ENCODE measurements at places on chromosomes 5 and 9.

DNA sequence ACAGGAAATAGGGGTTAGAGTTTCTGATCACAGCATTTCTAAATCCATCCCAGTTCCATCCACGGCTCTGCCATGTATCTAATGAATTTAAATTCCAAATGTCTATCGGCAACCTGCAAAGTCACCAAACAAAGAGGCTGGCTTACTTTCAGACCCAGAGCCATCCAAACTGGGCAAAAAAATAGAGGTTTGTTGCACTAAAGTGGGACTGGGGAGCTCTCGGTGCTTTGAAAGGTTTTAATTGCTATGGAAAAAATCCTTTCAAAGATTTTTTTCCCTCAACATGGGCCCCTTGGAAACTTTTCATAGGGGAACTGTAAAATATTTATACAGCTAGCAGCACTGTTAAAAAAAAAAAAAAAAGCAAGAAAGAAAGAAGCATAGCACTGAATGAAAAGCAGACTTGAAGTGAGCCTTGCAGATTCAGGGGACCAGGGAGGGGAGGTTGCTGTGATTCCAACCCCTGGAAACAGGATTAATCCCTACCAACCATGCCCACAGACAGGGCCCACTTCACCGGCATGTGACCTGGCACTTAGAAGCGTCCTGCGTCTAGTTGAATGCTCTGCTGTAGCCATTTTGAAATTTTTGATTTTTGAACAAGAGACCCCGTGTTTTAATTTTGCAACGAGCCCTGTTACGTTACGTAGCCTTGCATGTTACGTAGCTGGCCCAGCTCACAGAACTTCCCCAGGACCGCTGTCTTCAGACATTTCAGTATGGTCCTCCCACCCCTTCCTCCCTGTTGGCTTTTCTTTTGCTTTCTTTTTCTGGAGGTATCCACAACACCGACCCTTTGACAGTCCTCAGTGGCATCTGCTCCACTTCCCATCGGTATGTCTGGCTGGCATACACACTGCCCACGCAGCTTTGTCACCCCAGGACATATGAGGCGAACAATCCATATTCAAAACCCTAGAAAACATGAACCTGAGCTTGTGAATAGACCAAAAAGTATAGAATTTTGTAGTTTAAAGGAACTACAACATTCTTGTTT lies 105.3 kb upstream of the NFIB start:
- no peak for DNase-seq

GRCh38 chr5:139901986-139902385 lies 106.4 kb downstream of the PSD2 start:
- no peak for DNase-seq

DNA sequence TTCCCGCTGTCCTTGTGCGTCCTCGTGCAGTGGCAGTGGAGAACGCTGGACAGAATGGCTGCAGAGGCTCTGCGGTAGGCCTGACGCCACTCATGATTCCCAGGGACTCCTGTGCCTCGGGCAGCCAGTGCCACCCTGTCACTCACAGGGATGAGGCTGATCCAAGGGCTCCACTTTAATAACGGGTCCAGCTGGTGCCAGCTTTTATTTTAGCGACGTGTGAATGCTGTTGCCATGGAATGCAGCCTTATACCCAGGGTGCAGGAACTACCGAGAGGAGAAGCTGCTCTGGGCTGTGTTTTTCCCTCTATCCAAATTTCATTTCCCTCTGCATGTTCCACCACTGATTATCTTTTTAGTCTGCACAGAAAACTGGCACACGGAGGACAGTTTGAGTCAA lies 15.8 kb upstream of the NTNG2 start:
- no peak for DNase-seq

- DNase-seq = no peak
Observed at GRCh38 chr5:81140943-81141342, 92.2 kb upstream of the CKMT2 start.

GRCh38 chr9:114930056-114930812 lies at the start of gene TNFSF8:
Gene TNFSF8, minus strand, starts transcription at chr9:114930591. Its CDS starts 288 bp downstream, at chr9:114930303.
- DNase-seq = peak; percentile 65

GRCh38 chr5:78886341-78887230 lies 98.5 kb downstream of the ARSB start:
- no peak for DNase-seq

- DNase-seq = no peak
Observed at GRCh38 chr9:132994410-132995120, 16.1 kb downstream of the GFI1B start.

GRCh38 chr9:95107001-95107749 lies 210.3 kb downstream of the FANCC start:
- no peak for DNase-seq

GRCh38 chr5:57199866-57200265 lies 26.0 kb downstream of the GPBP1 start:
- DNase-seq = no peak

- no peak for DNase-seq
Observed at GRCh38 chr9:2790466-2790865, 53.4 kb downstream of the PUM3 start.

GRCh38 chr9:109590966-109591365 lies 92.9 kb upstream of the PTPN3 start:
- no peak for DNase-seq

DNA sequence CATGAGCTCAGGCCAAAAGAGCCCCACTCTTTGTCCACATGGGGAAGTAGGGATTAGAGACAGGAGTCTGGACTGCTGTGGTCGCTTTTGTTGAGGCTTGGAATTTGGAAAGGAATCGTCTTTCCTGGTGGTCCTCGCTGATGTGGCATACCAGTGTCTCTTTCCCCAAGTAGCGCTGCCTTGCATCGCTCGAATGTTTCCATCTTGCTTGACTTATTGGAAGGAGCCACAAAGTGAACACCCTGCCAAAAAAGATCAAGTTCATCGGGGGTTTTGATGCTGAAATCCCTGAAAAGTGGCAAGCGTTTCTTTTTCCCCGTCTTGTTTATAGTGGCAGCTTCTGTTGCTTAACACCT lies 161.3 kb downstream of the MACROH2A1 start:
- DNase-seq = no peak

- no peak for DNase-seq
Observed at GRCh38 chr5:567664-568060, 43.4 kb upstream of the SLC9A3 start.

DNA sequence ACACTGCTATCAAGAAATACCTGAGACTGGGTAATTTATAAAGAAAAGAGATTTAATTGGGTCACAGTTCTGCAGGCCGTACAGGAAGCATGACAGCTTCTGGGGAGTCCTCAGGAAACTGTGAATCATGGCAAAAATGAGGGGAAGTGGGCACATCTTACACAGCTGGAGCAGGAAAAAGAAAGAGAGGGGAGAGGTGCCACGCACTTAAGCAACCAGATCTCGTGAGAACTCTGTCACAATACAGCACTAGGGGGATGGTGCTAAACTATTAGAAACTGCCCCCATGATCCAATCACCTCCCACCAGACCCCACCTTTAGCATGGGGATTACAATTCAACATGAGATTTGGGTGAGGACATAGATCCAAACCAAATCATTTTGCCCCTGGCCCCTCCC lies 105.5 kb upstream of the CPLX2 start:
- no peak for DNase-seq

DNA sequence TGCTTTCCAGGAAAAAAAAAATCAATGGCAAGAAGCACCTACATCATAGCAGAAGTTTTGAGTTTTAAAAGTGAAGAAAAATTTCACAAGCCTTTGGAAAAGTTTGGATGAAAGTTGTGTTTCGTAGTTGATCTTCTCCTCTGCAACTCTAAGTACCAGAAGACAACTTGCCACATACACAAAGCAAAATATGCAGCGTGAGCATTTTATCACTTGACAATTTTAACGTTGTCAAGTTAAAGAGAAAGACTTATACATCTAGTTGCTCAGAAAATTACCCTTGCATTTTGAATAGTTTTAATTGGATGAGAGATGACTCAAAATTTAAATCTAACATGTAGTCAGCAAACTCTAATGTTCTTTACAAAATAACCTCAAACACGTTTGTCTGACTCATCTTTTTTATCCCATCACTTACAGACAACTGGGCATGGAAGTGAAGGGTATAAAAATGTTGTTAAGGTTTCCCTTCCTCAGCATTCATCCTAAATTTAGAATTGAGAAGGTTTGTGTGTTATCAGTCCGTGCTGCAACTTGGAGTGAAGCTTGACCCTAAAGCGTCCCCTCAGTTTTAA lies 213.4 kb downstream of the MARCHF11 start:
- DNase-seq = no peak

- DNase-seq = no peak
Observed at GRCh38 chr9:82202808-82203207, 214.2 kb downstream of the SPATA31D1 start.
